Small intestine (tissue), 16 donors: ENCODE measurements at places on chromosomes 6 and 20.

- DNase-seq = no peak
- H3K36me3 ChIP-seq = no peaks in the 10 kb centered on the region
- H3K27ac ChIP-seq = no peak overlapping the region
- no peak overlapping the region for H3K4me3 ChIP-seq
Measured at GRCh38 chr20:11395581-11395980, 522.1 kb upstream of the BTBD3 start.

DNA sequence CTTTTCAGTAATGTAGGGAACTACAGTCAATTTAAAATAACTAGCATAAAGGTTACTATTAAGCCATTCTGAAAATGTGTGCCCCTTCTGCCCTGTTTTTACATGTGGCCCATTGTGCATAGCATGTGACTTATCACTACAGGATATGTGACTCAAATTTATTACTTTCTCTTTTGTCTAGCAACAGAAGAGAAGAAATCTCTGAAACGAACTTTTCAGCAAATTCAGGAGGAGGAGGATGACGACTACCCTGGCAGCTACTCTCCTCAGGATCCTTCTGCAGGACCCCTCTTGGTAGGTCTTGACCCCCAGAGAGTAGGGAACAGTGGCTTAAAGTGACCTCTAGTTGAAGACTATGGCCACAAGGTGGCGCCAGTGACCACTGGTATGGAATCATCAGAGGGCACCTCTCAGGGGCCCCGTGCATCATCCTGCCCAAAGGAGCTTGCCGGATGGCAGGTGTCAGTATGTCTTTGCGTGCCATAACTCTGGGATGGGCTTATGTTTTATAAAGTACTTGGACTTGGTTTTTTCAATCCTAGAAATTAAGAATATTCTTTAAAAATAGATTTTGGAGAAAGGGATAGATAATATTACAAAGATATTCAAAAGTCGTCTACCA lies 23.9 kb downstream of the RPRD1B start:
- no peak overlapping the region for H3K4me3 ChIP-seq
- H3K36me3 ChIP-seq = peaks cover 27% of the 10 kb centered on the region
- H3K4me1 ChIP-seq = no peaks in the 10 kb centered on the region
- no peaks in the 10 kb centered on the region for H3K27me3 ChIP-seq
- DNase-seq = peak; percentile 76

DNA sequence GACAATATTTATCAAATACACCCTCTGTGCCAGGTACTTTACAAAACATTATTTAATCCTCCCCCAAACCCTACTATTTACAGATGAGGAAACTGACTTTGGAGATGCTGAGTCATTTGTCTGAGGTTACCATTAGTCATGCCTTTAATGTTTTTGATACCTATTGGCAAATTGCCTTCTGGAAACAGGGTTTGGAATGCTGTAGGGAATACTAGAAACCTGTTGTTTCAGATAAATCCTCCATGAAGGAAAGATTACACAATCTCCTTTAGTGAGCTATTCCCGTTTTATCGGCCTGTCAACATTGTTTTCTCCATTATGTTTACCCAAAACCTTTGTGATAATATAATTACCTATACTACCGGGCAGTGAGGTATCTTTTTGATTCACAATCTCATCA lies 93.6 kb upstream of the ADGRF1 start:
- no peaks in the 10 kb centered on the region for H3K4me1 ChIP-seq
- peak; percentile 81 for DNase-seq
- H3K4me3 ChIP-seq = no peak overlapping the region
- H3K27ac ChIP-seq = peak overlapping the region; percentile 23

- no peak overlapping the region for H3K27ac ChIP-seq
- H3K4me1 ChIP-seq = no peaks in the 10 kb centered on the region
- H3K27me3 ChIP-seq = no peaks in the 10 kb centered on the region
- no peak overlapping the region for H3K4me3 ChIP-seq
- H3K36me3 ChIP-seq = no peaks in the 10 kb centered on the region
- DNase-seq = no peak
Measured at GRCh38 chr20:12067686-12068085, 150.0 kb downstream of the BTBD3 start.

DNA sequence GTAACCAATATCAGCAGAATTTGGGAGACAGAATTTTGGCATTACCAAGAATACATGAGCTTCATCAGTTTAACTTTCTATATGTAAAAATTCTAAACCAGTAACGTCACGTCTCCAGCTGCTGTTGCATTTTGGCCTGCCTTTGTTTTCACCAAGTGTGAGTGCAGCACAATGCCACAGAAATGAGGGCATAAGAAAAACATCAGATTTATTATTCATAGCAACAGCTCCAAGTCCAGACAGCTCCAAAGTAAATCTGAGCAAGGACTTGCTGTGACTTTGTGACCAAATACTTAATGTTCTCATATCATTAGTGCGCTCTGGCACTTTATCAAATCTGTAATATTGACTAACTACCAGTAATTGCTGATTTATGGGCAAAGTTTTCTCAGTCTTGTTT lies 11.0 kb upstream of the FBXL4 start:
- no peaks in the 10 kb centered on the region for H3K27me3 ChIP-seq
- no peak overlapping the region for H3K4me3 ChIP-seq
- H3K36me3 ChIP-seq = no peaks in the 10 kb centered on the region
- no peak for DNase-seq
- no peaks in the 10 kb centered on the region for H3K4me1 ChIP-seq

DNA sequence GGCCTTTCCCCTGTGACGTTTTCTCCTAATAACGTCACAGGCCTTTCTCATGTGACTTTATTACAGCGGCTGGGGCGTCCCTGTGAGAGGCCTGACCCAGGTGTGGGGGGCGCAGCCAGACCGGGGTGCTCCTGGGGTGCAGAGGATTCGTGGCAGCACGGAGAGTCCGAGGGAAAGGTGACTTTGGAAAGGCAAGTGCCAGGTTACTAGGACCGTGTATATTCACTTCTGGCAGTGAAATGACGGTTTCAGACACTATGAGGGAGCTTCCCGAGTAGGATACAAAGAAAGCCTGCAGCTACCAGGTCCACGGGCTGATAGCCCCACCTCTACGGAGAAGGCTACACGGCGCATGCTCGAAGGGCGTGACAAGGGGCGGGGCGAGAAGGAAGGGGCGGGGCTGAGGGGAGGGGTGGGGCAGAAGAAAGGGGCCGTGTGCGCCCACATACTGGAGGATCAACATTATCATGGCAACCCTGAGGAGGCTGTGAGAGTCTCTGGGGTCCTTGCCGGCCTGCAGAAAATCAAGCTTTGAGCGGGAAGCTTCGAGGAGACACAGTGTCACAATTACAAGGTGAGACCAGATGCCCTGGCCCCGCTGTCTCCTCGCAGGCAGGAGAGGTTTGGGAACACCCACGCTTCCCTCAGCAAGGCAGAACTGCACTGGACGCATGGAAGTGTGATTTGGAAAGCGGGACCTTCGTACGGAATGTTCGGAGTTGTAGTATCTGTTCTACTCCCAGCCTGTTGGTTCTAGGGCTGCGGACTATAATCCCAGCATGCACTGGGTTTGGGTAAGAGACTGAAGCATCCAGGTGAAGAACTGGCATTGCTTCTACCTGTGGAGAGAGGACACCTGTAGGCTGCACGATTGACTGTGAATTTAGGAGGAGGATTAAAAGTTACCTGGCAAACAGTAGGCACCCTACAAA lies 54.4 kb upstream of the ZNF337 start:
- DNase-seq = peak; percentile 78
- H3K4me1 ChIP-seq = no peaks in the 10 kb centered on the region
- H3K27me3 ChIP-seq = no peaks in the 10 kb centered on the region
- H3K36me3 ChIP-seq = no peaks in the 10 kb centered on the region

- H3K4me3 ChIP-seq = no peak overlapping the region
- H3K36me3 ChIP-seq = no peaks in the 10 kb centered on the region
- H3K27me3 ChIP-seq = no peaks in the 10 kb centered on the region
- DNase-seq = no peak
Measured at GRCh38 chr6:129901910-129902309, 40.8 kb upstream of the TMEM244 start.

- H3K27me3 ChIP-seq = no peaks in the 10 kb centered on the region
- DNase-seq = no peak
- H3K4me3 ChIP-seq = no peak overlapping the region
- H3K36me3 ChIP-seq = no peaks in the 10 kb centered on the region
- H3K4me1 ChIP-seq = no peaks in the 10 kb centered on the region
Measured at GRCh38 chr6:13425943-13426931, 61.2 kb downstream of the GFOD1 start.

DNA sequence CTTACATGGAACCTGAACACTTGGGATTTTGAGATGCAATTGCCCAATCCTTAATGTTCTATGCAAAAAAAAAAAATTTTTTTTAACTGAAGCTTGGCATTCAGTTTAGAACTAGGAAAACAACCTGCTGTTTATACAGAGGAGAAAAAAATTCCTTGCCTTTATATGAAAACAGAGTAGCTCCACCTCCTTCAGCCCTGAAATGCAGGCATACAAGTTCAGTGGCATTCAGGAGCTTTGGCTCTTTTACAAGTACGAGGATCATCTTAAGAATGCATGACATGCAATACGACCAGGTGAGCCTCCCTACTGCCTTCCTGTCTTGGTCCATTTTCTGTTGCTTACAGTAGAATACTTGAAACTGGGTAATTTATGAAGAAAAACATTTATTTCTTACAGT lies 20.4 kb downstream of the PAX1 start:
- peaks cover 2% of the 10 kb centered on the region for H3K27me3 ChIP-seq
- no peaks in the 10 kb centered on the region for H3K36me3 ChIP-seq
- no peaks in the 10 kb centered on the region for H3K4me1 ChIP-seq

- H3K27me3 ChIP-seq = no peaks in the 10 kb centered on the region
- peak overlapping the region; percentile 76 for H3K4me3 ChIP-seq
Measured at GRCh38 chr6:132511210-132511830, 1.6 kb downstream of the STX7 start.

- H3K27ac ChIP-seq = no peak overlapping the region
- no peaks in the 10 kb centered on the region for H3K27me3 ChIP-seq
- H3K36me3 ChIP-seq = no peaks in the 10 kb centered on the region
- no peak for DNase-seq
- H3K4me3 ChIP-seq = peak overlapping the region; percentile 11
Measured at GRCh38 chr20:1700990-1701389, 43.4 kb upstream of the SIRPG start.
